Spleen (tissue), 13 donors: ENCODE measurements at places on chromosomes 2 and 18. TPM values are rescaled to one million over a fixed set of nuclear protein-coding genes. Genes with fewer than 3 reads are reported as not detected.

Gene PRKAG3
- total RNA-seq, result not detected

GRCh38 chr2:27177441-27178351 is 28.9 kb downstream of the TCF23 start:
- no peak overlapping the region for H3K27ac ChIP-seq
- DNase-seq, result no peak
- no peaks in the 10 kb centered on the region for H3K4me1 ChIP-seq
- no peaks in the 10 kb centered on the region for H3K36me3 ChIP-seq
- H3K27me3 ChIP-seq, result peaks cover 13% of the 10 kb centered on the region
- no peak overlapping the region for H3K4me3 ChIP-seq

DNA sequence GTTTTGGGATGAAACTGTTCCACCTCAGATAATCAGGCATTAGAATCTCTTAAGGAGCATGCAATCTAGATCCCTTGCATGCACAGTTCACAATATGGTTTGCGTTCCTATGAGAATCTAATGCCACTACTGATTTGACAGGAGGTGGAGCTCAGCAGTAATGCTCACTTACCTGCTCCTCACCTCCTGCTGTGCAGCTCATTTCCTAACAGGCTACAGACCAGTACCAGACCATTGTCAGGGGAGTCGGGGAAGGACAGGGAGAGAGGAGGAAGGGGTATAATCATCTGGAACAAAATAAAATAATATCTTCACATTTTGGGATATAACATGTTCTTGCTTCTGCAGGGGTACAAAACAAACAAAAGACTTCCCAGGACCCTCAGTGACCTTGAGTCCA is 532.0 kb upstream of the FSHR start:
- H3K4me1 ChIP-seq, result no peaks in the 10 kb centered on the region
- no peaks in the 10 kb centered on the region for H3K36me3 ChIP-seq
- H3K4me3 ChIP-seq, result no peak overlapping the region
- no peak overlapping the region for H3K27ac ChIP-seq

GRCh38 chr18:22218835-22219234 is 49.4 kb downstream of the GATA6 start:
- peaks cover 21% of the 10 kb centered on the region for H3K4me1 ChIP-seq
- H3K27me3 ChIP-seq, result no peaks in the 10 kb centered on the region
- no peak overlapping the region for H3K4me3 ChIP-seq
- no peak for DNase-seq

DNA sequence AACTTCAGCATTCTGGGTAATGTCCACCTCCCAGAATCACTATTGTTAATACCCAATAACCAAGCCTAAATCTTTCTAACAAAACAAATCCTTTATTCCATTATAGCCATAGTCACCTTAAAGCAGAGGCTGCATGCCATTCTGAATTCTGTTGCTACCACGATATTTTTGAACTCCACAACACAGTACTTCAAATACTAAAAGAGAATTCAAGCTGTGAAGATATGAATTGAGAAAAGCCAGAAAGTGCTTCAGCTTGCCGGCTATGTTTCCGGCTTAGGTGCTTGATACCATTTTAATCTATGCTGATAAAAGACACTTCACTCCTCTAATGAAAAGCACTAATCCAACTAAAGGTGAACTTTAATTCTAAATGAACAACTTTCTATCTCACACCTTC is 41.3 kb downstream of the GAREM1 start:
- no peak for DNase-seq
- no peaks in the 10 kb centered on the region for H3K27me3 ChIP-seq
- no peak overlapping the region for H3K27ac ChIP-seq
- no peaks in the 10 kb centered on the region for H3K36me3 ChIP-seq
- no peak overlapping the region for H3K4me3 ChIP-seq

Gene LRRC30
- not detected for total RNA-seq

DNA sequence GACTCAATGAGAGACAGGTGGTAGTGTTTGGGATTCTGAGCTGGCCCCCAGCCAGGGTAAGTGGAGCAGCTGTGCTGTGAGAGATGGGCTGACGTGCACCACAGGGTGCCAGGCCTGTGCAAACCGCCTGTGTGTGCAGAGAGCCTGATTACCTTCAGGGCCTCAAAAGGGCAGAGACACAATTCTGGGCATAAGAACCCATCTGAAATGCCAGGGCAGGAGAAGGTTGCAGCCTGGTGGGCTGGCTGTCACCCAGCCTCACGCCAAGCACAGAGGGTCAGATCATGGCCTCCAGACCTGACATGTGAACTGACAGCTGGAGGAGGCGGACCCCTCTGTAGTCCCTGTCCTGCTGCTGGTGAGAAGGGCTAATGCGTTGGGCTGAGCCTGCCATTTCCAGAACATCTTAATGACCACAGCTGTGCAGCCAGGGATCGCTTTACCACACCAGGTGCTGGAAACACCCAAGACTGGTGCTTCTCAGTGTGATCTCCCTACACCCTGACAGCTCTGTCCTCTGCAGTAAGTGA is 100.9 kb downstream of the ARL4C start:
- no peaks in the 10 kb centered on the region for H3K36me3 ChIP-seq
- peaks cover 18% of the 10 kb centered on the region for H3K4me1 ChIP-seq
- H3K4me3 ChIP-seq, result no peak overlapping the region

DNA sequence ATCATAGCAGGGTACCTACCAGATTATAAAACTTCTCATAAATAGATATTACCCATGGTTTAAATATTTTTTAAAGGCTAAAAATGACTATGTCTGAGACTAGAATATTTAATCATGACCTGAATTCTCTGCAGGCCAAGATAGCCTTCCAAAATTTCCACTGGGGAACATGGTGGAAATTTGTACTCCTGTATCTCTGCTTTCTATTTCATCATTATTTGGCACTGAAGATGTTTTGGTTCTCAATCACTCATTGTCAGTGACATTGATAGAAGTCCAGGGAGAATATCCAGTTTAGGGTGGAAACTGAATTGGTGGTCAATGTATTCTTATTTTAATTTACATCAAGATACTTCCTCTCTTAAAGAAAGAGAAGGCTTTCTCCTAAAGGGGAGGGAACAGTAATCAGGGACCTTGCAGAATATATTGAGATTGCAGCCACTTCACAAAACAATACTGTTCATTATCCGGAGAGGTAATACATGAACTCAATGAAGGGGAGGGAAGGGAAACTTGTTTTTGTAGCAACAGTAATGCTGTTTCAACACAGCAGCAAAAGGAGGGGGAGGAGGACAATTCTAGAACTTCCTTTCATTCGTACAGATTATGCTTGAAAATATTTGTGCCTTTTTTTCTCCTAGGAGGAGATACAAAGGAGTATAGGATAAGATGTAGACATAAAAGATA is 34.1 kb downstream of the EEF1B2 start:
- H3K27ac ChIP-seq, result no peak overlapping the region
- DNase-seq, result no peak
- H3K36me3 ChIP-seq, result no peaks in the 10 kb centered on the region

- H3K27me3 ChIP-seq, result no peaks in the 10 kb centered on the region
- H3K4me1 ChIP-seq, result no peaks in the 10 kb centered on the region
- no peaks in the 10 kb centered on the region for H3K36me3 ChIP-seq
Observed at GRCh38 chr18:27871726-27872125, 305.2 kb downstream of the CDH2 start.

Gene PLEKHB2
- total RNA-seq, result 73.6 TPM

DNA sequence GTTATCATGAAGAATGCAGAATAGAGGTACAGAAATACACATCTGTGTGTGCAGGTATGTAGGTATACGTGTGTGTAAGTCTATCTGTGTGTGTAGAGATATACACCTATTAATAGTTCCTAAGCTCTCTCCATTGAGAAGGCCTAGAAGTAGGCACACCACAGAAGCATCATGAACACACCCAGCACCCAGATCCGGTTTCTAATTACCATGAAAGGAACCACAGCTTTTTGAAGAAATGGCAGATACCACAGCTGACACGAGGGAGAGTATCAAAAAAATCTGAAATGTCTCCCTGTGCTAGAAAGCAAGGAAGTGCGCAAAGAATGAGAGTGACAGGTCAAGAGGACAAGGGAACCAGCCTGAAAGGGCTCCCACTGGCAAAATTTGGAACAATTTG is 27.7 kb upstream of the AP1S3 start:
- no peak overlapping the region for H3K4me3 ChIP-seq
- H3K27ac ChIP-seq, result no peak overlapping the region
- peaks cover 12% of the 10 kb centered on the region for H3K4me1 ChIP-seq
- H3K36me3 ChIP-seq, result no peaks in the 10 kb centered on the region
- H3K27me3 ChIP-seq, result no peaks in the 10 kb centered on the region

DNA sequence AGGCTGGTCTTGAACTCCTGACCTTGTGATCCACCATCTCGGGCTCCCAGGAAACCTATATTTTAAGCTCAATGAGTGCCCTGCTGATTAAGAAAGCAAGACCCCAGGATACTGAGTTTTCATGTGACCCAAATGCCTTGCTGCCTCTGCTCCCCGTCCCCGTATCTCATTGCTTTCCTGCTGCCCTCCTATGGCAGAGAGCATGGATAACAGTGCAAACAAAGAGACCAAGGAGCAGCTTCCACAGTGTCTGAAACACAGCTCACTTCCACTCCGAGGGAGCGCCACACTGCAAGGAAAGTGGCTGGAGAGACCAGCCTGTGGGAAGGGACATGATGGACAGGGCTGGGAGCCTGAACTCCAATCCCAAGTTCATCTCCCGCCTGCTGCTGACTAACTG is 246.8 kb downstream of the TMEM182 start:
- no peaks in the 10 kb centered on the region for H3K4me1 ChIP-seq
- no peak for DNase-seq
- H3K4me3 ChIP-seq, result no peak overlapping the region
- no peak overlapping the region for H3K27ac ChIP-seq
- H3K36me3 ChIP-seq, result no peaks in the 10 kb centered on the region

DNA sequence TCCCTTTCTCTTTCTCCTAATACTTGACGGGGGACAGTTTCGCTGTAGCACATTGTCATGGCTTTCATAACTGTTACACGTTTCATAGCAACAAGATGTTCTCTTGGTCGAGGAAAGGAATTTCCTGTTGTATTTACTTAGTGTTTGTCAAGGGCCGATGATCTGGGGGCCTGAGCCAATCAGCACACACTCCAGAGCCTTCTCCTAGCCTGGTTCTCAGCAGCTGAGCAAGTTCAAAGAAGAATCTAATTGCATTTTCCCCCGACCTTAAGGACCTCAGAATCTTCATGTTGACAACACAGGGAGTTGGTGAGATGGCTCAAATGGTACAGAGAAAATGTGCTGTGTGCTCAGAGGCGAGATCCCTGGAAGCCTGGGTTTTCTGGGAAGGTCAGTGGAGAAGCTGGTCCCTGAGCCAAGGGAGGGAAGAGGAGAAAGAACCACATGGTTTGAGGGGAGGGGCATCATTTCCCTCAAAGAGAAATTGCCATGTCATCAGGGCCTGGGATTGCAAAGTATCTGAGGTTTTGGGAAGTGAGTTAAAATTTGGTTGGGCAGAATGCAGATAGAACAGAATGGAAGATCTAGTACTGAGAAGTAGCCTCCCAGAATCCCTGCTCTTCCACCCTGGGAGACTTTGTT is 76.9 kb upstream of the AGAP1 start:
- H3K4me1 ChIP-seq, result no peaks in the 10 kb centered on the region
- no peak for DNase-seq
- no peaks in the 10 kb centered on the region for H3K36me3 ChIP-seq
- no peak overlapping the region for H3K4me3 ChIP-seq

GRCh38 chr18:33757037-33757436 is 179.0 kb downstream of the ASXL3 start:
- no peak overlapping the region for H3K4me3 ChIP-seq
- H3K27ac ChIP-seq, result no peak overlapping the region
- H3K36me3 ChIP-seq, result no peaks in the 10 kb centered on the region

- no peak for DNase-seq
- no peak overlapping the region for H3K4me3 ChIP-seq
- H3K27me3 ChIP-seq, result no peaks in the 10 kb centered on the region
- H3K4me1 ChIP-seq, result peaks cover 20% of the 10 kb centered on the region
Observed at GRCh38 chr2:42566837-42567321, 1.6 kb upstream of the MTA3 start.

Gene ADRA2B
- total RNA-seq, result 5.3 TPM

GRCh38 chr2:152755029-152755428 is 36.6 kb downstream of the ARL6IP6 start:
- H3K4me3 ChIP-seq, result no peak overlapping the region
- no peaks in the 10 kb centered on the region for H3K36me3 ChIP-seq
- no peak overlapping the region for H3K27ac ChIP-seq
- no peaks in the 10 kb centered on the region for H3K27me3 ChIP-seq
- DNase-seq, result no peak

Gene WNT10A
- 1.8 TPM for total RNA-seq

DNA sequence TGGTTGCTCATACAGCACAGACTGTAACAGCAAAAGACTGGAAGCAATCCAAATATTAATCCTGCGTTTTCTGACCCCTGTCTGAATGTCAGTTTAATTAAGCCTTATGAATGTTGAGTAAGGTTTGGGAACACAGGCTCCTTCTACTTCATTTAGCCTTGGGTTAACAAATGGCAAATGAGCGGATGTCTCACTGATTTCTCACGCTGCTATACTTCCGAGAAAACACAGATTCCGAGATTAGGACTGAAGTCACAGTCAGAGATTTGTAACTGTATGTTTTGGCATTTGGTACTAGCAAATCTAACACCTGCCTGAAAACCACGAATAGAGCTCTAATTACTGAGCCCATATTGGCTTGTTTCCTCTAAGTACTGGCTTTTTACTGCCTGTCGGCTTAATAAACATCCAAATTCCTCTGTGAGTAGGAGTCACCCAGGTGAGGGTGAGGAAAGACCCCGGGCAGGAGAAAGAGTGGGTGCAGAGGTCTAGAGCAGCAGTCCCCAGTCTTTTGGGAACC is 10.6 kb downstream of the MC5R start:
- peaks cover 8% of the 10 kb centered on the region for H3K27me3 ChIP-seq
- H3K4me1 ChIP-seq, result no peaks in the 10 kb centered on the region
- no peak overlapping the region for H3K27ac ChIP-seq
- no peaks in the 10 kb centered on the region for H3K36me3 ChIP-seq
- no peak for DNase-seq

DNA sequence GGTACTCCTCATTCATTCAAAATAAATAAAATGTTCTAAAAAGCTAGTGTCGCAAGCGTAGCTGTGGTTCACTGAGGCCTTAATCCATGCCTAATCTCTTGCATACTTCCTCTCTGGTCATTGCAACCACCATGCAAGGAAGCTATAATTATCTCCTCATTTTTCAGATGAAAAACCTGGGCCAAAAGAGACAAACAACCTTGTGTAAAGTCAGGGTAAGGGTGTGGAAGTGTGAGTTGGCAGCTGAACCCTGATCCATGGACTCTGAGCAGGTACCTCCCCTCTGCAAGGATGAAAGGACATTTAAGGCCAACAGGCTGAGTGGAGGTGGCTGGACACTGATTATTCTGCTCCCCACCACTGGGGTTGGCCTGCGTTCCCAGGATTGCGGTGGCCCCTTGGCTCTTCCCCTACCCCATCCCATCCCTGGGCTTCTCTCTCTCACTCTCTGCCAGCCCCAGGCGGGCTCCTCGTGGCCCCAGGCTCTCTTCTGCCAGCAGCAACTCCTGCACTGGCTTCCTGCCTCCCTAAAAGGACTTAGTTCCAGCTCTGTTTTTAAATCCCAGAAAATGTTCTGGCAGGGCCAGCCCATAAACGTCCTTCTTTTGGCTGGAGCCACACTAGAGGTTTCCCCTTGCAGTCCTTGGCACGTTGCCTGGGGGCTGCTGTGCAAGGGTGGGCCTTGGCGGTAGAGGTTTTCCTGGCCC is 72.0 kb upstream of the AFF3 start:
- H3K4me1 ChIP-seq, result no peaks in the 10 kb centered on the region
- no peak for DNase-seq
- no peak overlapping the region for H3K27ac ChIP-seq
- no peak overlapping the region for H3K4me3 ChIP-seq

- DNase-seq, result no peak
- no peaks in the 10 kb centered on the region for H3K36me3 ChIP-seq
- no peaks in the 10 kb centered on the region for H3K4me1 ChIP-seq
- H3K4me3 ChIP-seq, result no peak overlapping the region
- no peak overlapping the region for H3K27ac ChIP-seq
- peaks cover 7% of the 10 kb centered on the region for H3K27me3 ChIP-seq
Observed at GRCh38 chr2:234741976-234742375, 209.8 kb upstream of the SH3BP4 start.
